Putamen (tissue), 1 donor: ENCODE measurements at places on chromosomes 12 and 14.
A peak's percentile ranks its signal among the peaks of the same experiment; 100 is the strongest.

DNA sequence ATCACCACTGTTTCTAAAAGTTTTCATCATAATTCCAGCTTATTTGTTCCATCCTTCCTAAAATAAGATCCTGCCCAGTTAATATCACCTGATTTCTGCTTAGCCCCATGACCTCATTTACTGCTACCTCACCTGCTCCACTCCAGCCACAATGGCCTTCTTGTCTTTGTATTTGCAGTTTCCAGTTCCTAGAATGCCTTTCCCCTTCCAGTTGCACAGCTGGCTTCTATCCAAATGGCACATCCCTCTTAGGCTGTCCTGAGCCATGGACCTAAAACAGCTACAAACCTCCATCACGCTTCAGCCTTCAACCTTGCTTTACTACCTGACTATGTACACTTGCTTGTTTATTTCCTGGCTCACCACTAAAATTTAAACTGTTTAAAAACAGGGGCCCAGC lies 6.5 kb upstream of the LGMN start:
- DNase-seq: no peak

- no peak for DNase-seq
Measured at GRCh38 chr12:70484464-70484863, 118.4 kb downstream of the KCNMB4 start.

- DNase-seq: peak; percentile 70
Measured at GRCh38 chr12:69476276-69477017, 6.3 kb downstream of the FRS2 start.

- DNase-seq: no peak
Measured at GRCh38 chr12:41467591-41468325, 279.6 kb downstream of the PDZRN4 start.

DNA sequence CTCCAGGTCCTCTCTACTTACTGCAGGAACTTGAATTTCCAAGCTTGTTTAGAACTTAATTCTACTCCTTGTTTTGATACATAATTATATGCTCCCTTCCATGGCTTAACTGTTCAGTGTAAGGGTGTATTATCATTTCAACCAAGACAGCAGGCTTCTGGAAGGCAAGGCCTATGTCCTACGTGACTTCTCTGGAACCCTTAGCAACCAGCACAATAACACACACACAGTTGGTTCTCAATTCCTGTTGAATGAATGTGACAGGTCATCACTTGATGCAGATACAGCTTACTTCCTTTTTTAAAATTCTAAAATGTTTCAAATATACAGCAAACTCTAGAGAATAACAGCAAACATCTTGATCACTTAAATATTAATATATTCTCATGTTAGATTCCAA lies 77.7 kb upstream of the COCH start:
- no peak for DNase-seq

DNA sequence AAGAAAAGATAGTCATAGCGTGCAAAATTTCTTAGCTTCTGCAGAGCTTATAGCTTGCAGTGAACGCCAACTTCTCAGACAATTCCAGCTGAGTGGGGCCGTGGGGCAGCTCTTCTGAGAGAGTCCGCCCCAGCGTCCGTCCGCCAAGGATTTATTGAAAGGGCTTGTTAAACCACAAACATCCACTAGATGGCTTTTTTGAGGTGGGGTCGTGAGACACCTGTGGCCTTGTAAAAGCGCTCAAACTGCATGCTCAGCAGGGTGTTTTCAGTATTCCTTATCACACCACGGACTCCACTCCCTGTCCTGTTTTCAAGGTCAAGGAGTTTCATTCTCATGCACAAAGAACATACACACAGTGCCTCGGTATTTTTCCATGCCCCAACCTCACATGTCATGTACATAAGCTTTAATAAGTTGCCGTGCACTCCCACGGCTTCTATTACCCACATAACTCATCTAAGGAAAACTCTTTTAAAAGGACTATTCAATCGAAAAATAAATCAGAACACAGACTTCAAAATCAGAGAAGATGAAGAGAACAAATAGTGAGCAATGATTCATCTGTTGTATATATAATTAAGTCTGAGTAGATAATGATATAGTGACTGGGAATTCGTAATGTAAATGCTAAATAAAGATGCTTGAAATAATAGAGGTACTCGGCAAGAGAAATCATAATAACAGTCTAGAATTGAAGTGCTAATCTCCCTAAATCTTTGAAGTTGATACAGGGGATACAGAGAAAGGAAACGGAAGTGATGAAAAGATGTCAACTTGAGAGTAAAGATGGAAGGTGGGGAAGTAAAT lies 46.7 kb downstream of the WBP11 start:
- no peak for DNase-seq

DNA sequence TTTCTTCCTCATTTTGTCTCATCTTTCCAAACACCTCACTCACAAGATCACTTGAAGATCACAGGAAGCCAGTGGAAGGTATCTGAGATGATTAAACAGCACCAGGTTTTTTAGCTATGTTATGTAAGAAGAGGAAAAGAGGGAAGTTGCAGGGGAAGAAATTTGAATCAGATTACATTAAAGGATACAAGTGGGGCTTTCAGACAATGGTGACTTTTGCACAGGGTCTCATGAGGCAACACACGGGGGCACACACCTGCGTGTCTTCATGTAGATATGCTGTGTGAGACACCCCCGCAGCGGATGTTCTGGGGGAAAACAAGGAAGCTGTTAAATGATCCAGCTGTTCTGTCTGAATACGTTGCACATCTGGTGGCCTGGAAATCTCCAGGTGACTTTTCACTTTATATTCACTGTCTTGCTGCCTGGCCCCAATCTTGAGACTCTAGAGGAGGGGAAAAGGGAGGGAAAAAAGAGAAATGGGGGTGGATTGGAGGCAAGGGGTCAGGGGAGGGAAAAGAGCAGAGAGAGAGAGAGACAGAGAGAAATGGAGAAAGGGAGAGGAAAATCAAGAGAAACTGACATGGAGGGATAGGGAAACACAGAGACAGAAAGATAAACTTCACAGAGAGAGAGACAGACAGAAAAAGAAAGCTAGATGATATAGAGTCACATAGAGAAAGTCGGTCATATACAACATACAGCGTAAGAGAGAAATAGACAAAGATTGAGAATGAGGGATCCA lies 36.3 kb upstream of the PPP1CC start:
- DNase-seq: no peak
